Activated T-cell treated with anti-CD3 and anti-CD28 coated beads for 48 hours (primary cell): ENCODE measurements at places on chromosomes 13 and 19.

GRCh38 chr19:31419871-31420445, 70.7 kb upstream of the TSHZ3 start:
- no peak for DNase-seq

DNA sequence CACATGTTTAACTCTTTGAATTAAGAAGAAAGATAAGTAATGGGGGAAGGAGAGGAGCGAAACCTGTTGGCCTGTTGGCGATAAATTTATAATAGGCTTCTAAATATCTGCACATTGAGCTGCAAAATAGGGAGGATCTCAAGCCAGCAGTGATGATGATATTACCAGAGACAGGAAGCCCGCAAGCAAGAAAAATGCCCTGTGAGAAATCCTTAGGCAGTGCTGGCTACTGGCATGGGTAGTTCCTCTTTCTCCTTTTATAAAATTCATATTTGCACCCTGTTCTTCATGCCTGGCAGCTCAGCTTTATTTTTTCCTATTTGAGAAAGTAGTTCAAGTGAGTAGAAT, 858 bp upstream of the USP12 start:
- DNase-seq, result no peak

- DNase-seq, result peak; percentile 11
Observed at GRCh38 chr13:45851171-45851921, at the start of gene SIAH3. Gene SIAH3 (minus strand): TSS chr13:45851753. CDS start chr13:45851629, 124 bp downstream.

GRCh38 chr13:74476365-74476764, 342.2 kb upstream of the KLF12 start:
- DNase-seq, result no peak

DNA sequence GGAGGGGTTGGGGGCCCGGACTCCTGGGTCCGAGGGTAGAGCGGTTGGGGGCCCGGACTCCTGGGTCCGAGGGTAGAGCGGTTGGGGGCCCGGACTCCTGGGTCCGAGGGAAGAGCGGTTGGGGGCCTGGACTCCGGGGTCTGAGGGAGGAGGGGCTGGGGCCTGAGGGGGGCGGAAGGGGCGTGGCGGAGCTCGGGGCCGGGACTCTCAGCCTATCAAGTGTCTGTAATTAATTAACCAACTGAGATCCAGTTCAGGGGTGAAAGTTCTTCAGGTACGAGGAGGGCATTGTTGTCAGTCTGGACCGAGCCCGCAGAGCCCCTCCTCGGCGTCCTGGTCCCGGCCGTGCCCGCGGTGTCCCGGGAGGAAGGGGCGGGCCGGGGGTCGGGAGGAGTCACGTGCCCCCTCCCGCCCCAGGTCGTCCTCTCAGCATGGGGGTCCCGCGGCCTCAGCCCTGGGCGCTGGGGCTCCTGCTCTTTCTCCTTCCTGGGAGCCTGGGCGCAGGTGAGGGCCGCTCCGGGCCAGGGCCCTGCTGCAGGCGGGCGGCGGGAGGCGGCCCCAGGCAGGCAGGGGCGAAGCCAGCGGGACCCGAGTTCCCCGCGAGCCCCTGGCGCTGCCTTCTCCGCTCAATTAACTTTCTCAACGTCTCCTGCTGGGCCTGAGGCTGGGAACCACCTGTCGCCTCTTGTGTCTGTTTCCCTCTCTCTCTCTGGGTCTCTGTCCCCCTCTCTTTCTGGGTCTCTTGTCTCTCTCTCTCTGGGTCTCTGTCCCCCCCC, 697 bp downstream of the FCGRT start:
- DNase-seq, result peak; percentile 22

DNA sequence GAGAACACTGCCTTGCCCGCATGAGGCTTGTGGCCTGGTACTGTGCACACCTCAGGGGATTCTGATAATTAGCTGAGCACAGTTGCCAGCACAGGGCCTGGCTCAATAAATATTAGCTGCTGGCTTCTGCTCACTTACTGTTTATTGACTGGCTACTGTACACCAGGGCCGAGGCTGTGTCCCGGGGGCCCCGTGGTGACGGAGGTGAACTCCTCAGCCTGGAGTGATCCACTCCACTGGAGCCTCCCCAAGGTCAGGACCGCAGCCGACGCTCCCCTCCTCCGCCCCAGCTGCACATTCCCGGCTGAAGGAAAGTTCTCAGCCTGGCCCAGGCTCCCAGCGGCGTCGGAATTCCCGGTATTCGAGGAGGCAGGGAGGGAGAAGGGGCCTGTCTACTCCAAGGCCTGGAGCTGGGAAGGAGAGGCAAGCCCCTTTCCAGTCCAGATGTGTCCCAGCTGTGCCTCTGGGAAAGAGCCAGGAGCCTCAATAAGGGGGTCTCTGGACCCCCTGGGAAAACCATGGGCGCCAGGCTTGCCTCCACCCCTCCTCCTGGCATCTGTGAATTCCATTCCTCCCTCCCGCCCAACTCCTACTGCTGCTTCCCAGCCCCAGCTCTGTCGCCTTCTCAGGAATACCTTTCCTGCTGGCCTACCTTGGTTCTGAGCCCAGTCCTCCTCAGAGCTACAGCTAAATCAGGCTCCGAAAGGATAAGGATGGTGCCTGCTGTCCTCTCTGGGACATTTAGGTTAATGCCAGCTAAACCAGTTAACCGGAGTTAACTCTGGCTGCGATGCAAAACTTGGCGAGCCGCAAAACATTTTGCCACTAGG, 7.3 kb downstream of the RPS16 start:
- DNase-seq, result no peak

- DNase-seq, result no peak
Observed at GRCh38 chr13:72952529-72953141, 106.2 kb upstream of the KLF5 start.

DNA sequence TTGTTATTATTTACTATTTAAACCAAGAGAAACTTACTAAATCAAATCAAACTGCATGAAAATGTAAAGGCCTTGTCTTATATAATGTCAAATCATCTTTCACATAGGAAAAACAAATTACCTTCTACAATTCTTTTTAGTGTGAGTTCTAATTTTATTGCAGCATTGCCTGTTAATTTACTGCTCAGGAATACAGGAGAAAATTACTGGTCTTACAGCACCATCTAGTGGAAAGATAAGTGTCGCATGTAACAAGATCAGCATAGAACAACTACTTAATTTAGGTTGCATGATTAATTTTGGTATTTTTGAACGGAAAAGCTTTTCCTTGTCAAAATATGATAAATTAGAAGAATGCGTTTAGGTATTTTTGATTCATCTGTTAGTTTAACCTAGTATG, 502.7 kb downstream of the UQCRFS1 start:
- no peak for DNase-seq

DNA sequence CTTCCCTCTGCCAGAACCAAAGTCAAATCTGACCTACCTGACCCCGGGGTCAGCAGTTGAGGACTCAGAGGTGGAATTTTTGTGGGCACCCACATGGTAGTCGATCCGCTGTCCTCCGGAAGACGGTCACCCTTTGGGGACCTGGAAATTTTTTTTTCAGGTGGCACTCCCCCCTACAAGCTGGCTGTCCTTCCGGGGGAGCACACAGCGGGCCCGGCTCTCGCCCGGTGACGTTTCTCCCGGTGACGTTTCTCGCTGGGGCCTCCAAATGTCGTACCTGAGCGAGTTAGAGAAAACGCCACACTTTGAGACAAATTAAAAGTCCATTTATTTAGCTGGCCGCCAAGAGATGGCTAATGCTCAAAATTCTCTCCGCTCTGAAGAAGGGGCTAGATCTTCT, 48.8 kb downstream of the ZFP14 start:
- no peak for DNase-seq

- no peak for DNase-seq
Observed at GRCh38 chr19:14135355-14135754, 1.0 kb downstream of the ASF1B start.

DNA sequence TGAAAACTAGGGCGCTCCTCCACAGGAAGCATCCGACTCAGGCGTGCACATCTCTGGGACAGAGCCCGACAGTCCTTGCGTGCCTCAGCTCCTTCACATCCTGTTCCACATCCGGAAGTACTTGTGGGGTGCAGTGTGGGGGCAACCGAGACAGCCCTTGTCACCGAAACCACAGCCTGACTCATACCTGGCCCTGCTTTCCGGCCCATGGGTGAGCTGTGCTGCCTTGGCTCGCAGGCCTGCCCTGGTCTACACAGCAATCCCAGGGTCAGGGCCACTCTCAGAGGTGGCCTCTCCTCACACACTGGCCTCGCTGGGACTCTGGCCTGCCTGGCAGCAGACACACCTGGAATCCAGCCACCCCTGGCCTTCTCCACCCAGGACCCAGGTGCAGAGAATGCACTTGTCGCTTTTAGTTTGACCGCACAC, 100.4 kb downstream of the STK24 start:
- DNase-seq, result peak; percentile 81

DNA sequence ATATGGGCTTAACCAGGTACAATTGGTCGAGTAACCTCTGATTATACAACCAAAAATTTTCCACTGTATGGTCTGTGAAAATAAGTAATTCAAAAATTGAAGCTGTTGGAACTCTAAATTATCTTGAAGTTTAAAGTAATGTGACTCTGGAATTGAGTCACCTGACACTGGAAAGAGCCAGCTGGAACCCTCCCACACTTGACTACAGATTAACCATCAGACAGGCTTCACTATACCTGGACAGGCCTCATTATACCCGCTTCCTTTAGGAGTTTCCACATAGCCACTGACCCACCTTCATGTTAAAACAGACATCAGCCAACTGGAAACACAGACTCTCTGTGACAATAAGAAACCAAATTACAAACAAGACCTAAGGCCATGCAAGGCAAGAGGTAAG, 1.3 kb downstream of the ZNF433 start:
- no peak for DNase-seq

DNA sequence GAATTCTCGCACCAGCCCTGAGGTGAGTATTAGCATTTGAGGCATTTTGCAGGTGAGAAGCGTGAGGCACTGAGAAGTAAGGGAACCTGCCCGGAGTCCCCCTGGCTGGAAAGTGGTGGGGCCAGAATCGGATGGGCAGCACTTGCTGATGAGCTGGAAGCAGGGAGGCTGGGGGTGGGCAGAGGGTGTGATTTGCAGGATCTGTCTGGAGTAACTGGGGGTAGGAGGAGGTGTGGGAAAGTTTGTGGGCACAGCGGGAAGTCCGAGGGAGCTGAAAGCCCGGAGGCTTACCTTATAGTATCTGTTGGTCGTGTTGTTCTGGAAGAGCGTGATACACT, 20.1 kb downstream of the PRKD2 start:
- DNase-seq, result no peak

DNA sequence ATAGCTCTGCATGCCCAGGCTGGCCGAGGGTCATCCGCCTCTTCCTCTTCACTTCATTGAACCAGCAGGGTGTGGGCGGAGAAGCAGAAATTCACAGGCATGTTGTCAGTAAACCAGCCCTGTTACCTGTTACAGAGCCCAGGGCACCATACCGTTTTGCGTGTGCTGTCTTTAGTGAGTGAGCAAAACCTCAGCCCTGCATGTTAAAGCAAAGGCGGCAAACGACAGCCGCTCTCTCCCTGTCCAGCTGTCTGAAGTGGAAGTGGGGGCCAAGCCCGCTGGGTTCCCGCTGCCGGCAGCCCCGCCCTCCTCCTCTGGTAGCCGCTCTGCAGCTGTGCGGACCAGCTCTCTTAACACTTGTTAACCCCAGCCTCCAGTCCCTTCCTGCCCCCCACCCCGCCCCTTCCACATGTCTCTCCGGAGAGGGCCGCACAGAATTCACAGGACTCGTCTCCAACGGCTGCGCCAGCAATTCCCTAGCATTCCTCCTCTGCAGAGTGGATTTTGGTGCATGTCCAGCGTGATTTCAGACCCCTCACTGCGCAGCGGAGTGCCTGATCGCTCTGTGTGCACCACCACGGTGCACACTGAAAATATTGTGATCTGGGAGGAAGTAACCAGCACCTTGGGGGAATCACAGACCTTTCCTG, 12.7 kb downstream of the KLHL26 start:
- no peak for DNase-seq

- no peak for DNase-seq
Observed at GRCh38 chr13:41452462-41452861, 4.9 kb upstream of the RGCC start.

GRCh38 chr19:42477933-42478332, 35.2 kb upstream of the CXCL17 start:
- DNase-seq, result no peak

DNA sequence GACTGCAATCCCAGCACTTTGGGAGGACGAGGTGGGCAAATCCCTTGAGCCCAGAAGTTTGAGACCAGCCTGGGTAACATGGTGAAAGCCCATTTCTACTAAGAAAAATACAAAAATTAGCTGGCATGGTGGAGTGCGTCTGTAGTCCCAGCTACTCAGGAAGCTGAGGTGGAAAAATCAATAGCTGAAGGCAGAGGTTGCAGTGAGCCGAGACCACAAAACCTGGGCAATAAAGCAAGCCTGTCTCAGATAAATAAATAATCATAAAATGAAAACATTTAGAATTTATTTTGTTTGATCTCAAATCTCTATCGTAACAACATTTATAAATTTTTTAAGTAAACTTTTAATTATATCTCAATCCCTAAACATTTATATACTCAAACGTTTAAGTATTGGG, 36.6 kb downstream of the USP12 start:
- DNase-seq, result no peak

- no peak for DNase-seq
Observed at GRCh38 chr13:98345107-98345935, 168.3 kb upstream of the RNF113B start.

- no peak for DNase-seq
Observed at GRCh38 chr13:23421596-23421995, 11.9 kb downstream of the SACS start.

DNA sequence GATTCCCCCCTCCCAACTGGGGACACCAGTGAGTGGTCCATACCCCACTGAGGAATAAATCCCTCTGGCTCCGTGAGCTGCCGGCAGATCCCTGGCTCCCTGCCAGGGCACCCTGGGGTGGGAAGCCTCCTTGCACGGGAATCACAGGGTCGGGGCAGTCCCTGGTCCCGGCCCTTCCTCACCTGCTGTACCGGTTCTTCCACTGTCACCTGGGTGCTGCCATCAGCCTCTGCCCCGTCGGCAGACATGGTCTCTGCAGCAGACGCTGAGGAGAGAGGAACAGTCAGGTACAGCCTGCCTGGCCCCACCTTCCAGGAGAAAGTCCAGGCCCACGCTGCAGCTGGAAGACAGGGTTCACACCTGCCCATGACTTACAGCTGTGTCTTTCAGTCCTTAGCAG, 6.3 kb downstream of the PLIN3 start:
- DNase-seq, result no peak

GRCh38 chr19:39828015-39828653, 5.8 kb downstream of the DYRK1B start:
- DNase-seq, result no peak

DNA sequence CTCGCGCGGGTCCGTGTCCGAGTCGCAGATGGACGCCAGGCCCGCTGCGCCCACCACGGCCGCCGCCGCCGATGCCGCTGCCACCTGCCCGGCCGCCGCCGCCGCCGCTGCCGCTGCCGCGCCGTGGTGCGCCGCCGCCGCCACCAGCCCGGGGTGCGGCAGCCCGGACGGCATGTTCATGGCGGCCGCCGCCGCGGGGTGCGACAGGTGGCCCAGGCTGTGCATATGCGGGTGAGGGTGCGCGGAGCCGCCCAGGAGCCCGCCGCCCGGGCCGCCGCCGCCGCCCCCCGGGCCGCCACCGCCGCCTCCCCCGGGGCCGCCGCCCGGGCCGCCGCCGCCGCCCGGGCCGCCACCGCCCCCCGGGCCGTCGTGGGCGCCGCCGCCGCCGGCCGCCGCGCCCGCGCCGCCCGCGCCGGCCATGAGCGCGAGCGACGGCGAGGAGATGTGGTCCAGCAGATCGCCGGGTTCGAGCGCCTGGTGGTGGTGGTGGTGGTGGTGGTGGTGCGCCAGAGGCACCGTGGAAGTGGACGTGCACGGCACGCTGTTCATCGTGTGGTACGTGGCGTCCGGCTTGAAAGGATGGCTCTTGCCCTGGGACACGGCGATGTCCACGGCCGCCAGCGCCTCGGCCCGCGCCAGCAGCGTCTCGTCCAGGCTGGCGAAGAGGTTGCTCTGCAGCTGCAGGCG, 1.3 kb downstream of the POU4F1 start:
- no peak for DNase-seq

GRCh38 chr19:35417713-35418534, 30.1 kb upstream of the FFAR2 start:
- DNase-seq, result no peak
